ENCODE measurements at places on chromosomes 1 and 21.

DNA sequence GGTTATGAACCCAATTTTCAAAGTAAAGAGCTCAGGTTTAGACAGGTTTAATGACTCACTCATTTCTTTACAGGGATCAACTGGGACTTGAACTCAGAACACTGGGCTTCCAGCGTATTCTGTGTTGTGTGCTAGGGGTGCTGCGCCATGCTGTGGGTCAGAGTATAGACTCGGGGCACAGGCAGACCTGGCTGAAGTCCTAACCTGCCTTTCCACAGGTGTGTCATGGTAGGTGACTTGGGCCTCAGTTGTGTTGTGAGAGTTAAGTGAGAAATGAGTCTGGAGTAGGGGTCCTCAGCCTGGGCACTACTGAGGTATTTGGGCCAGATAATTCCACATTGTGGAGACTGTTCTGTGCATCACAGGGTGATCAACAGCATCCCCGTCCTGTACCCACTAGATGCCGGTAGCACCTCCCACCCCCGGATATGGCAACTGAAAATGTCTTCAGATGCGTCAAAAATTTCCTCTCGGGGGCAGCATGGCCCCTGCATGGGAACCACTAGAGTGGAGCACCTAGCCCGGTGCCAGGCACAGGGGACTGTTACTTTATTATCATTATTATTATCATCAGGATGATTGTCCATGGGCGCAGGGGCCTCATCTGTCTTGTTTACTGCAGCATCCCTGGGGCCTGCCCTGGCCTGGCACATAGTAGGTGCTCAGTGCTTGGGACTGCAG lies 575.5 kb downstream of the PTPRU start:
- no peak for DNase-seq

DNA sequence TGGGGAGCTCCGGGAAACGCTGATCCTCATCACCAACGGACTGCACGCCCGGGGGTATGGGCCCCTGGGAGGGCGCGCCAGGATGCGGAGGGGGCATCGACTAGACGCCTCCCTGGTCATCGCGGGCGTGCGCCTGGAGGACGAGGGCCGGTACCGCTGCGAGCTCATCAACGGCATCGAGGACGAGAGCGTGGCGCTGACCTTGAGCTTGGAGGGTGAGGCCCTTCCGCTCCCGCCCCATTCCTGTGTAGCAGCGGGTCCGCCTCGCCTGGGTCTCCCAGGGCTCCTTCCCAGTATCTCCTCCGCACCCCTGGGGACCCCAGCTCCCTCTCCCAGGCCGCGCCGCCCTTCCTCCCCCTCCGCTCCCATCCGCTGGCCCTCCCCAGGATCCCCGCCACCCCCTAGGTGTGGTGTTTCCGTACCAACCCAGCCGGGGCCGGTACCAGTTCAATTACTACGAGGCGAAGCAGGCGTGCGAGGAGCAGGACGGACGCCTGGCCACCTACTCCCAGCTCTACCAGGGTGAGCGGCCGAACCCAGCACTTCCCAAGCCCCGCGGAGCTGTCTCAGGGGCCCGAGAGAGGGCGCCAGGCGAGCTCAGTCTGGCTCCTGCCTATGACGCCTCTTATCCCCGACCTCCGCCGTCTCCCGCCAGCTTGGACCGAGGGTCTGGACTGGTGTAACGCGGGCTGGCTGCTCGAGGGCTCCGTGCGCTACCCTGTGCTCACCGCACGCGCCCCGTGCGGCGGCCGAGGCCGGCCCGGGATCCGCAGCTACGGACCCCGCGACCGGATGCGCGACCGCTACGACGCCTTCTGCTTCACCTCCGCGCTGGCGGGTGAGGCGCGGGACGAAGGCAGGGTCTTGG lies 5.0 kb downstream of the HAPLN2 start:
- peak; percentile 24 for DNase-seq

- DNase-seq, result no peak
Measured at GRCh38 chr1:67459068-67459467, 28.9 kb upstream of the SERBP1 start.

DNA sequence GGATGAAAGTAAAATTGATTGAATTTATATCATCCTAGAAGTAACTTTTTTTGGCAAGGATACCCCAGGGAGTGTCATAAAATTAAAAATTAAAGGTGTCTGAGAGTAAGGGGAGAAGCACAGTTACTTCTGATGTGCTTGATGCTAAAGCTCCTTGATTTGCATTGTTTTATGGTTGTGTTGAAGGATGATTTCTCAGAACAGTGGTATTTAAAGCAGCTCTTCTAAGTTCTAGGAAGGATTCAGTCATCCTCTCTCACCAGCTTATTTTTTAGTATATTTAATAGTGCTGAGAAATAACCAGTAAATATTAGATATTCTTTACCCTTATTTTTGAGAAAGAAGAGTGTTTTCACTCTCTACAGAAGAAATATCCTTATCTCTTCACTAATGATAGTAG lies 93.0 kb downstream of the FGGY start:
- no peak for DNase-seq

GRCh38 chr1:166036092-166036491 lies 130.7 kb downstream of the FAM78B start:
- no peak for DNase-seq

DNA sequence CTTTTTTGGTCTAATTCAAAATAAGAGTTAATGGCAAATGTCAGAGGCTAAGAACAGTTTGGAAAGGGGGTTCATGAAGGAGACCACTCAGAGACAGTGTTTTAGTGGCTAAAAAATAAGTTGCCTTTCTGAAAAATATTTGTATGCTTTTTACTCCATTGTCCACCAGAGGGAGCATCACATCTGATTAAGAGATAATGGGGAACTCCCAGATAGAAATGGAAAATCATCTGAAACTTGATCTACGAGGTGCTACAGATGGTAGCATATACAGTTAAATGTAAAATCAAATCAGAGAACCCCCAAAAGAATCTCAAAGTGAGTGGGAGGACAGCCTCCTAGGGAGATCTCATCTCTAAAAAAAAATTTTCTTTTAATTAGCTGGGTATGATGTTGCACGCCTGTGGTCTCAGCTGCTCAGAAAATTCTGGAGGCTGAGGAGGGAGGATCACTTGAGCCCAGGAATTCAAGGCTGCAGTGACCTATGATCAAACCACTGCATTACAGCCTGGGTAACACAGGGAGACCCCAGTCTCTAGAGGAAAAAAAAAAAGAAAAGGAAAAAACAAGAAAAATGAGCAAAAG lies 9.7 kb downstream of the SMYD3 start:
- DNase-seq, result no peak

GRCh38 chr1:156751451-156751756 lies at the start of gene HDGF:
HDGF (minus strand) TSS chr1:156751675; CDS start chr1:156751429, 246 bp downstream.
- DNase-seq, result no peak

GRCh38 chr1:203655671-203656070 lies 29.0 kb downstream of the ATP2B4 start:
- DNase-seq, result no peak

- DNase-seq, result peak; percentile 3
Measured at GRCh38 chr21:14120091-14120734, 90.5 kb downstream of the LIPI start.

- DNase-seq, result no peak
Measured at GRCh38 chr1:27824411-27824810, 6.2 kb upstream of the PPP1R8 start.

DNA sequence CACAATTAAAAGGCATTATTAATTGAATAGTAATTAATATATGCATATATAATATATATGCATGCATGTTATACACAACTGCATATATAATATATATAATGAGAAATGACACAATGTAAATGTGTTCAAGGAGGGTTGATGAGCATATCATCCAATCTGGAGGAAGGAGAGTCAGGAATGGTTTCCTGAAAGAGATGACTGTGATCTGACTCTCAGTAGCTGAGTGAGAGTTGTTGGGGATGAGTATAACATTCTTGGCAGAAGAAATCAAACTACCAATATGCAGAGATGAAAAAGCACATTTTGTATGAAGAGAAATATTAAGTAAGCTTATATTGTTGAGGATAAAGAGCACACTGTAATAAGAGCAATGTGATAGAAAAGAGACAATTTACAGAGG lies 37.3 kb downstream of the F13B start:
- DNase-seq, result no peak

DNA sequence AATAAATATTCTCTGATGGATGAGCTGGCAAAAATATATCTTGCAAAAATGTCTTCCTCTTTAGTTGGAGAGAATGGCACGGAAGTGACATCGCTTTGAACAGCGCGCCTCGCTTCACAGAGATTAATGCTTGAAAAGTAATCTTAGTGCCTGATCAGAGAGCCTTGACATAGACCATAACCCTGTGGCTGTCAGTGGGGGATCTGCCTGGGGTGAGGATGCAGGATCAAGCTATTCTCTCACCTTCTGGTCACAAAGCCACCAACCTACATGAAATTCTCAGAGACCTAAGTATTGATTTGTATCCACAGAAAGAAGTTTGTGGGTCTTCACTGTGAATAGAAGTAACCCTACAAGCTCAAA lies 492.6 kb downstream of the LMO4 start:
- no peak for DNase-seq

DNA sequence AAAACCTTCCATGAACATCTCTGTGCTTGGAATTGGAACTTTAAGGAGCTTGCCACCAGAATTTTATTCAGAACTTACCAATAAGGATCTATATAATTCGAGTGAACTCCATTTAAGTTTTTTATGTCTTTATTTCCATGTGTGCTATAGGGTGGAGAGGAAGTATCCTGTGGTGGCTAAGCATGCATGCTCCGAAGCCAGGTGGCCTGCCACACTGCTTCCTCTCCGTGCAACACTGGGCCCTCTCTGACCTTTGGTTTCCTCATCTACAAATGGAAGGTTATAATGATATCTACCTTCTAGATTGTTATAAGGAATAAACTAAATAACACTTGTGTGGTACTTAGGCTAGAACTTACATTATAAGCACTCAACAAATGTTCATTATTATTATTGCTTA lies 382.1 kb downstream of the PTPRC start:
- no peak for DNase-seq

- DNase-seq, result no peak
Measured at GRCh38 chr1:243657793-243658192, 192.2 kb downstream of the AKT3 start.

DNA sequence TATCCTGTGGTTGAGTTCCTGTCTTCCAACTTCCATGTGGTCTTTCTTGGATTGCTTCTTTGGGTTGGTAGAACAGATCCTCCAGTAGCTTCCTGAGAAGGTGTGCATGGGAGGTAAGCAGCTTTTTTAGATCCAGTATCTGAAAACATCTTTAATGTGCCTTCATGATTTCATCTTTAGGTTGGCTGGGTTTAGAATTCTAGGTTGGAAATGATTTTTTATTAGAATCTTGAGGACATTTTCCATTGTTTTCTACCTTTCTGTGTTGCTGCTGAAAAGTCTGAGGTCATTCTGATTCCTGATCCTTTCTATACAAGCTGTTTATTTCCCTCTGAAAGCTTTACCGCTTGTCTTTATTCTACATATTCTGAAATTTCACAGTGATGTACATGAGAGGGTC lies 94.8 kb downstream of the PEX14 start:
- no peak for DNase-seq

DNA sequence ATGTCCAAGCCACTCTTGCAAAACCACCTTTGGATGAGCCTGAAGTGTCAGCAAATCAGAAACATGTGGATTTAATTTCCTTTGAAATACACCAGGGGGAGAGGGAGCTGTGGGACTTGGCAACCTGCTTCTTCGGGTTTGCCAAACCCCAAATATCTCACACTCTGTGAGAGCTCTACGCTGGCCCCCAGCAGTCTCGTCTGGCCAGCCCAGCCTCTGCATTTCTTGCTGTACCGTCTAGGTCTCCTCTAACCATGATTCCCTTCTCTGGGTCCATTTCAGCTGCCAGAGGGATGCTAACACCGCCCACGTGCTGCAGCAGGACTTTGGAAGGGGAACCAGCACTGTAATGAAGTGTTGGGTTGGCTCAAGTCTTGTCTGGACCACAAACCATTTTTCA lies 114.6 kb downstream of the MRPS6 start:
- no peak for DNase-seq

GRCh38 chr1:1230656-1231399 lies 973 bp downstream of the SDF4 start:
- no peak for DNase-seq

GRCh38 chr1:20584890-20585289 lies 4.0 kb upstream of the CDA start:
- DNase-seq, result no peak

DNA sequence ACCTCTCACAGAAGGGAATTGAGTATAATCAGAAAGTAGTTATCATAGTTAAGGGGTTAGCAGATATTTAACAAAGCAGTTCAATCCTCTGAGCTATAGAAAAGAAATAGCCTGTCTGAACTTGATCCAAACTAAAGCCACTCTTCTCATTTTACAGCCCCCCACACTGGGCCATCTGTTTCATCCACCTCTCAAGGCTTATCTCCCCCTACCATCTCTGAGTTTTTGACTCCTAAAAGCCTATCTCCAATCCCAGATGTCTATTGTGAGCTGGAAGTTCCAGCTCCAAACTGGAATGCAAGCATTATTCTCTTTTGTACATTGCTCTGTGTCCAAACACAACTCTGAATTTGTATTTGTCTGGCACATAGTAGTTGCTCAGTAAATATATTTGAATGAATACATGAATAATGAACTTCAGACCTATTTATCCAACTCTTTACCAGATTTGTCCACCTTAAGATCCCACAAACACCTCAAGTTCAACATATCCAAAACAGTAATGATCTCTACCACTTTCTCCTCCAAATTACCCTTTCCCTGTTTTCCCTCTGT lies 98.1 kb downstream of the PLPP3 start:
- DNase-seq, result no peak

GRCh38 chr1:160768295-160768657 lies 27.7 kb upstream of the LY9 start:
- peak; percentile 82 for DNase-seq

GRCh38 chr1:7264101-7264500 lies 478.8 kb downstream of the CAMTA1 start:
- no peak for DNase-seq

GRCh38 chr1:161311595-161312181 lies 1.9 kb upstream of the MPZ start:
- DNase-seq, result no peak

GRCh38 chr1:119275145-119276134 lies 93.1 kb upstream of the HAO2 start:
- peak; percentile 8 for DNase-seq

DNA sequence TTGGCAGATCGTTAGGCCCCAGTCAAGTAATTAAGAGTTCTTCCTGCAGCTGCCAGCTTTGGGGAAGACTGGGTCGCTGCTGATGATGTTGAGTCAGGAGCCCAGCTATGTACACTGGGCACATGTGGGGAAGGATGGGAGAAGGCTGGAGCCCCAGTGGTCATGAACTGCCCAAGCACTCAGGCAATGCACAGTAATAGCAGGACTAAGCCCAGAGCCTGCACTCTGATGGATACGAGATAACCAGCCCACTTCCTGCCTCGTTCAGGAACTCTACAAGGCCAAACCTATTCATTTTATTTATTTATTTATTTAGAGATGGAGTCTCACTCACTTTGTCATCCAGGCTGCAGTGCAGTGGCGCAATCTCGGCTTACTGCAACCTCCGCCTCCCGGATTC lies 81.1 kb upstream of the BTG3 start:
- DNase-seq, result no peak
